ENCODE measurements at places on chromosomes 11 and 22. TPM values are rescaled to one million over a fixed set of nuclear protein-coding genes. Genes with fewer than 3 reads are reported as not detected.

Gene SLC43A3
- total RNA-seq = 54.6 TPM

Gene GAS2
- 8.3 TPM for total RNA-seq

Gene IGLL1
- not detected for total RNA-seq

Gene VPS11
- total RNA-seq = 20.4 TPM

Gene OR5P2
- total RNA-seq = not detected

Gene ADAMTS15
- 20.4 TPM for total RNA-seq

Gene SLC17A6
- not detected for total RNA-seq

Gene MYOD1
- total RNA-seq = 5.3 TPM

Gene SCN3B
- total RNA-seq = 0.16 TPM

Gene RANGAP1
- 36.5 TPM for total RNA-seq

Gene MS4A4E
- total RNA-seq = not detected

Gene PHOX2A
- total RNA-seq = not detected

Gene PNPLA5
- not detected for total RNA-seq

Gene RASSF10
- total RNA-seq = 0.26 TPM

Gene CFL1
- 1,907 TPM for total RNA-seq

Gene USP35
- 7.5 TPM for total RNA-seq

Gene IRAG1
- 0.64 TPM for total RNA-seq

Gene SPI1
- not detected for total RNA-seq

Gene HMOX1
- total RNA-seq = 28.7 TPM

Gene C1QTNF5
- 11.9 TPM for total RNA-seq

Gene DRD4
- not detected for total RNA-seq

Gene OR8G5
- total RNA-seq = not detected

Gene PRDM11
- 1.6 TPM for total RNA-seq

Gene APOBEC3C
- total RNA-seq = 31.0 TPM

Gene SESN3
- total RNA-seq = 4.7 TPM

Gene TPBGL
- total RNA-seq = not detected

Gene SCGB1C1
- total RNA-seq = not detected

Gene ADAMTS8
- 3.8 TPM for total RNA-seq

Gene METTL15
- total RNA-seq = 14.6 TPM

Gene ACTN3
- total RNA-seq = not detected

Gene FLRT1
- 0.26 TPM for total RNA-seq

Gene GVQW3
- total RNA-seq = 1.7 TPM

Gene TYR
- not detected for total RNA-seq

Gene RBX1
- total RNA-seq = 78.2 TPM

Gene WNT7B
- 6.6 TPM for total RNA-seq

Gene HEPN1
- total RNA-seq = not detected

Gene C22orf31
- not detected for total RNA-seq

Gene BARX2
- not detected for total RNA-seq

Gene SLC1A2
- total RNA-seq = 0.26 TPM

Gene C11orf21
- not detected for total RNA-seq

Gene H19
- 25.9 TPM for total RNA-seq
